ENCODE measurements at places on chromosomes 4 and X.
A peak's percentile ranks its signal among the peaks of the same experiment; 100 is the strongest.

- no peak for DNase-seq
These were observed 502.4 kb downstream of the NLGN4X start for GRCh38 chrX:5726224-5726623.

DNA sequence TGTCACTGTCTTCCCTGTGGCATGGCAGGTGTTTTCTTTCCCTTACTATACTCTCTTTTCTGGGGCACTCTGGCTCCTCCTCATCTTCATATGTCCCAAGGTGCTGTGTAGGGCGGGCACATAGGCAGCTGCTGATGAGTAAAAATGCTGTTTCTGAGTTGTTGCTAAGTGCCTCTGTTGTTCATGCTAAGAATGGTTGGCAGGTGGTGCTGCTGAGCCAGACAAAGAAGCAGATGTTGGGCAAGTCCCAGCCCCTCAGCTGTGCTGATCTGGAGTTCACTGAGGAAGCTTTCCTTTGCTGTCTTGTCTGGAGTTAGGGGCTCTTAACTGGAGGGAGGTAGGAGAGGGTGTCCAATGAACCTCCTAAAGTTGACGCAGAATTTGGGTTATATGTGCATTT, 40.6 kb downstream of the HADH start:
- DNase-seq = peak; percentile 72

DNA sequence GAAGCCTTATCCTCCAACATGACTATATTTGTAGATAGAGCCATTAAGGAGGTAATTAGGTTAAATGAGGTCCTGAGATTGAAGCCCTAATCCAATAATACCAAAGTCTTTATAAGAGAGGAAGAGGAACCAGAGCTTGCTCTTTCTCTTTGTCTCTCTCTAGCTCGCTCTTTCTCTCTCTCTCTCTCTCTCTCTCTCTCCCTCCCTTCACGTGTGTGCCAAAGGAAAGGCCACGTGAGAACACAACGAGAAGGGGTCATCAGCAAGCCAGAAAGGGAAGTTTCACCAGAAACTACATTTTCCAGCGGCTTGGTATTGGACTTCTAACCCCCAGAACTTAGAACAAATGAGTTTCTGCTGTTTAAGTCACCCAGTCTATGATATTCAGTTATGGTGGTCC, 1540.5 kb downstream of the C4orf33 start:
- no peak for DNase-seq

DNA sequence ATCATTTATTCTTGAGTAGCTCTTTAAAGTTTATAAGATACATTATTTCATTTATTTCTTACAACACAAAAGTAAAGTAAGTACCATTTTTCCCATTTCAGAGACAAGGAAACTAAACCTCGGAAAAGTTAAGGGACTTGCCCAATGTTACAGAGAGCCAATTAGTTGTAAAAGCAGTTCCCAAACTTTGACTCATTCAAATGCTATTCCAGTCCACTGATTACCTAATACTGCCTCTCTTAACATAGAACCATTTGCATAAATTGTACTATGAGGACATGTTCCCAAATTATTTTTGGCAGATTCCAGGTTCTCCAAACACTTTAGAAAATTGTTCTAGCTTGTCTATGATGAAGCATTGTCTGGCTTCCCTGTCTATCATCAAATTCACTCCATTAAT, 45.6 kb upstream of the GRIA3 start:
- no peak for DNase-seq

DNA sequence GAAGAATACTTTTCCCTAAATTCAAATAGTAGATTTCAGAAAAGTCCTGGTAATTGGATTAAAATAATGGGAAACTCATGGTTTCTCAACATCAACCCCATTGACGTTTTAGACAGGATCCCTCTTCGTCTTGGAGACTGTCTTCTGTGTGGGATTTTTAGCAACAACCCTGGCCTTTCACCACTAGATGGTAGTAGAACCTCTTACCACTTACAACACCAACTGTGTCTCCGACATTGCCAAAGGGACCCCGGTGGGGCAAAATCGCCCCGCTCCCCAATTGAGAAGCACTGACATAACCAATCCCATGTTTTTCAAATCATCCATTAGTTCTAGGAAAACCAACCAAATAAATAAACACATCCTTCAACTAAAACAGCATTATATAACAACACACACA, 16.9 kb upstream of the ANOS1 start:
- no peak for DNase-seq

DNA sequence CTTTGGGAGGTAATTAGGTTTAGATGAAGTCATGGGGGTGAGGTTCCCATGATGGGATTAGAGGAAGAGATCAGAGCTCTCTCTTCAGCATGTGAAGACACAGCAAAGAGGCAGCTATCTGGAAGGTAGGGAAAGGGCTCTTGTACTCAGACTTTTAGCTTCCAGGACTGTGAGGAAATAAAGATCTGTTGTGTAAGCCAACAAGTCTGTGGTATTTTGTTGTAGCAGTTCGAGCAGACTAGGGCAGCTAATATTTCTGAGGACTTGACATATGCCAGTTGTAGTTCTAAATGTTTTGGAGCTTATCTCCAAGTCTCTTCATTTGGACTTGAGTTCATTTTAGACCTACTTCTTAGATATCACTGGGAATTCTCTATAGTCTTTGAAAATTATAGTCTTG, 137.3 kb upstream of the PDE5A start:
- DNase-seq = no peak

Measured in T-helper 2 cell treated with Interferon-gamma antibody and Interleukin-4, amounts not matched to agents 5 μg/mL and 100 μg/mL, for 36 hours (primary cell).